ENCODE measurements at places on chromosomes 1 and 21. TPM values are rescaled to one million over a fixed set of nuclear protein-coding genes. Genes with fewer than 3 reads are reported as not detected.

GRCh38 chr1:3729594-3730542 lies 22.4 kb upstream of the CCDC27 start:
- DNase-seq, result no peak
- H3K36me3 ChIP-seq, result no peaks in the 10 kb centered on the region
- no peaks in the 10 kb centered on the region for H3K27me3 ChIP-seq

- no peak overlapping the region for H3K4me3 ChIP-seq
- H3K27me3 ChIP-seq, result no peaks in the 10 kb centered on the region
- H3K27ac ChIP-seq, result no peak overlapping the region
Observed at GRCh38 chr1:30777060-30777903, 19.7 kb upstream of the LAPTM5 start.

DNA sequence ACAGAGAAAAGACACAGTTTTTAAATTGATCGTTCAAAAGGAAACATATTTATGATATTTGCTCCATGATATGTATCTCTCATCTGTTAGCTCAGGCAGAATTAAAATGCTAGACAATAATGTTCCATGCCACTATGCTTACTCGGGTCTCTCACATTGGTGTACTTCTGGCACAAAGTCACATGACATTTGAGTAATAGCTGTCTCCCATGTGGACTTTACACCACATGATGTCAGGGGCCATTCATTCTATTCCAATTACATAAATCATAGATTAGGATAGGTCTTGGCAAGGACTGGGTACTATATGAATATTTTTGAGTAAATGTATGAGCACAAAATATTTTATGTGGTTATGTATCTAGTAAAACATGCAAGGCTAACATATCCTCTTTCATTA lies 648.4 kb downstream of the PLA2G4A start:
- no peaks in the 10 kb centered on the region for H3K27me3 ChIP-seq
- H3K27ac ChIP-seq, result no peak overlapping the region
- no peaks in the 10 kb centered on the region for H3K4me1 ChIP-seq
- no peak overlapping the region for H3K4me3 ChIP-seq
- no peak for DNase-seq
- H3K36me3 ChIP-seq, result no peaks in the 10 kb centered on the region

DNA sequence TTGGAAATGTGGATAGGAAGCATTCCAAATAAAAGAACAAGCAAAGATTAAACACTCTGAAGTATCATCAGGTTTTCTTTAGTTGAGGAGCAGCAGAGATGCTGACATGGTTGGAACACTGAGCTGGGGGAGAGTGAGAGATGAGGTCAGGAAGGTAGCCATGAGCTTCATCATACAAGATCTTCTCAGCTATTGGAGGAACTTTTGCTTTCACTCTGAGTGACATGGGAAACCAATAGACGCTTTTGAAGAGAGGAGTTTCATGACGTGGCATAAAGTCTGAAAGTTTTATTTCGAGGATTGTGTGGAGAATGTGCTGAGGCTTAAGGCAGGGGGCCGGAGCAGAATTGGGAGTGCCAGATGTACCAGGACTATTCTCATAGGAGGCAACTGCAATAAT lies 616.2 kb upstream of the CAMK1G start:
- H3K27ac ChIP-seq, result no peak overlapping the region
- no peak for DNase-seq
- H3K4me1 ChIP-seq, result no peaks in the 10 kb centered on the region
- no peaks in the 10 kb centered on the region for H3K27me3 ChIP-seq
- H3K4me3 ChIP-seq, result no peak overlapping the region
- no peaks in the 10 kb centered on the region for H3K36me3 ChIP-seq

The GJA8 gene
- total RNA-seq, result not detected

GRCh38 chr1:42392255-42392654 lies 11.7 kb downstream of the RIMKLA start:
- H3K4me3 ChIP-seq, result no peak overlapping the region
- H3K27me3 ChIP-seq, result 0 out of 2 replicates have a peak, but pooled peaks cover 2% of the 10 kb centered on the region
- no peaks in the 10 kb centered on the region for H3K4me1 ChIP-seq
- no peak overlapping the region for H3K27ac ChIP-seq
- DNase-seq, result no peak

DNA sequence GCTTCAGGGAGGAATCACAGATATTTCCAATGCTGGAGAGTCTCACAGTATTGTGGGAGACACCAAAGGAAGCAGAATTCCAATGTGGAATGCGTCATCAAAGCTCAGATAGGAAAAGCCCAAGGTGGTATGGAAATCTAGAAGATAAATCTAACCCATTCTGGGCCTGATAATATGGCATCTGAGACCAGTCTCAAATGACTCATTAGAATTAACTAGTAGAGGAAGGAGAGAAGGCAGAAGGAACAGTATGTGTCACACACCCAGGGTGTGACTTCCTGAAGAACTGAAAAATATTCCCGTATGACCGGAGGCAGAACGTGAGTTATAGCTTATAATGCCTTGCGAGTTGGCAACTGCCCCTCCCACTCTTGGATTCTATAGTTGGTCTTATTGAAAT lies 499.2 kb downstream of the PLPP3 start:
- no peaks in the 10 kb centered on the region for H3K36me3 ChIP-seq
- no peak overlapping the region for H3K4me3 ChIP-seq
- no peak overlapping the region for H3K27ac ChIP-seq
- H3K27me3 ChIP-seq, result no peaks in the 10 kb centered on the region
- H3K4me1 ChIP-seq, result no peaks in the 10 kb centered on the region

The FOXD2 gene
- total RNA-seq, result 10.7 TPM

The NCF2 gene
- not detected for total RNA-seq

- no peak for DNase-seq
- H3K36me3 ChIP-seq, result no peaks in the 10 kb centered on the region
- no peak overlapping the region for H3K27ac ChIP-seq
- H3K4me3 ChIP-seq, result no peak overlapping the region
- no peaks in the 10 kb centered on the region for H3K27me3 ChIP-seq
Observed at GRCh38 chr1:184017306-184017705, 20.2 kb downstream of the COLGALT2 start.

- H3K27me3 ChIP-seq, result no peaks in the 10 kb centered on the region
- H3K4me1 ChIP-seq, result peaks cover 10% of the 10 kb centered on the region
- H3K36me3 ChIP-seq, result no peaks in the 10 kb centered on the region
- no peak overlapping the region for H3K27ac ChIP-seq
Observed at GRCh38 chr21:45146306-45146705, 71.9 kb downstream of the ADARB1 start.

GRCh38 chr1:8137481-8138244 lies 111.6 kb upstream of the ERRFI1 start:
- H3K4me1 ChIP-seq, result peaks cover 55% of the 10 kb centered on the region
- H3K36me3 ChIP-seq, result no peaks in the 10 kb centered on the region
- H3K4me3 ChIP-seq, result no peak overlapping the region
- H3K27ac ChIP-seq, result peak overlapping the region; percentile 62

DNA sequence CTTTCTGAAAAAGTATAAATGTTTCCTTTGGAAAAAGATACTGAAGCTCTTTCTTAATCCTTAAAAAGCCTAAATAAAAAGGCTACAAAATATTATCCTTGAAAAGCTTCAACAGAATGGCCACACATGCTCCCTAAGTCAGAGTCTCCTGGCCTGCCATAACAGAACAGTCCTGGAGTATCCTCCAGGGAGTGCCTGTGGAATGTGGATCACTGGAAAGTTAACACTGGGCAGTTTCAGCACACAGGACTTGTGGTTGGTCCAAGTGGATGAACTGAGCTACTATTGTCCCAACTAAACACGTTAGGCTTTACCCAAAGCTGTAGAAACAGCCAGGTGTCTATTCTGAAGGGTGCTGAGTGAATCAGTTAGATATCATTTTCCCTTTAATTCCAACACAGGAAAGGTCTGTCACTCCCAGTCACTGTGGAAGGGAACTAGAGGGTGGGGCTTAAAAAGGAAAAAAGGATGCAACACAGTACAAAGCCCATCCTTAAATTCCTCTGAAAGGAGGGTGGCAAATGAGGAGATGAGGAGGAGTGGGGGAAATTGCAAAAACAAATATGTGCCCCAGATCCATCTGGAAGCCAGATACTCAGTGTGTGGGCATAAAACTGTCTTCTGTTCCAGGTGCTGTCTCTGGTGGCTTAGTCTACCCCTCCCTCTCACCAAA lies 196.3 kb upstream of the SPAG17 start:
- H3K27ac ChIP-seq, result no peak overlapping the region
- H3K4me1 ChIP-seq, result no peaks in the 10 kb centered on the region
- H3K4me3 ChIP-seq, result no peak overlapping the region
- no peak for DNase-seq
- no peaks in the 10 kb centered on the region for H3K27me3 ChIP-seq
- no peaks in the 10 kb centered on the region for H3K36me3 ChIP-seq

Data from SJSA1 (cell line).